ENCODE measurements at places on chromosomes 11 and 22.
A peak's percentile ranks its signal among the peaks of the same experiment; 100 is the strongest.

GRCh38 chr11:44963136-44963535 lies 12.5 kb upstream of the TP53I11 start:
- H3K36me3 ChIP-seq, result no peaks in the 10 kb centered on the region
- DNase-seq, result no peak
- no peak overlapping the region for H3K4me3 ChIP-seq
- no peaks in the 10 kb centered on the region for H3K4me1 ChIP-seq

- H3K4me3 ChIP-seq, result no peak overlapping the region
- DNase-seq, result no peak
- no peaks in the 10 kb centered on the region for H3K27me3 ChIP-seq
- H3K36me3 ChIP-seq, result no peaks in the 10 kb centered on the region
- no peaks in the 10 kb centered on the region for H3K4me1 ChIP-seq
These were observed 22.5 kb upstream of the KRTAP5-7 start for GRCh38 chr11:71504531-71504930.

- no peaks in the 10 kb centered on the region for H3K36me3 ChIP-seq
- H3K27ac ChIP-seq, result no peak overlapping the region
- no peaks in the 10 kb centered on the region for H3K27me3 ChIP-seq
These were observed 457.0 kb downstream of the DLG2 start for GRCh38 chr11:85170184-85170583.

- H3K27ac ChIP-seq, result no peak overlapping the region
- H3K4me1 ChIP-seq, result no peaks in the 10 kb centered on the region
- H3K36me3 ChIP-seq, result no peaks in the 10 kb centered on the region
- no peak for DNase-seq
These were observed 15.0 kb upstream of the OR51M1 start for GRCh38 chr11:5368502-5369043.

DNA sequence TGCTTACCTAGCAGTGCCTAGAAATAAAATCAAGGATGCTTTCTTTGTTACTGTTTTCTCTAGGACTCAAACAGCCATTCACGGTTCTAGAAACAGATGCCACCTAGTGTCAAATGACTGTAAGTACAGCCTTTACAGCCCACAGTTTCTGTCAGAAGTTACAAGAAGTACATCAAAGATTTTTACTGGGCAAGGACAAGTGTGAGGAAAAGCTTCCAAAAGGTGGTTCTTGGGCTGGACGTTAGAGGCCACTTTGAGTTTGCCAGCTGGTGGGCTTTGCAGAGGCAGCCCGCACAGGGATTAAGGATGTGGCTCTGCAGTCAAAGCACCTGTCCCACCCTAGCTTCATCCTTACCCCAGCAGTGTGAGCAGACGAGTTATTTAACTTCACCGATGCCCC lies 6.9 kb downstream of the KMT5B start:
- H3K27me3 ChIP-seq, result no peaks in the 10 kb centered on the region
- H3K27ac ChIP-seq, result peak overlapping the region; percentile 2
- H3K4me3 ChIP-seq, result no peak overlapping the region
- no peak for DNase-seq
- H3K4me1 ChIP-seq, result peaks cover 70% of the 10 kb centered on the region

DNA sequence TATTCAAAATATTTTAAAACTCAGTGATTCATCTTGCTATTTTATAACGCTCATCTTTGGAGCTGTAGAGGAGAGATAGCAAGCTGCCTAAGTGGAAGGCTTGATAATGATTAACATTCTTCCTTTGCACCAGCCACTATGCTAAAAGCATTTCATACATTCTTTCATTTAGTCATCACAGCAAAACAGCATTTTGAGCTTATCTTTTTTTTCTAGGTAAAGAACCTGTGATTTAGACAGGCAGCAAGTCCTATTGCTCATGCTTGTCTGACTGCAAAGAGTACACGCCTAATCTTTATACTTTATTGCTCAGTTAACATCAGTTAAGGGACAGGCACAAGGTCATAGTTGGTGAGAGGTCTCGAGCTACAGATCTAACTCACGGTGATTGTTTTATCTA lies 713.1 kb upstream of the ARHGAP42 start:
- no peaks in the 10 kb centered on the region for H3K27me3 ChIP-seq
- H3K36me3 ChIP-seq, result no peaks in the 10 kb centered on the region
- no peak for DNase-seq
- no peak overlapping the region for H3K4me3 ChIP-seq
- no peak overlapping the region for H3K27ac ChIP-seq

GRCh38 chr11:123558536-123559315 lies 95.7 kb downstream of the SCN3B start:
- no peak for DNase-seq
- H3K4me3 ChIP-seq, result no peak overlapping the region
- H3K36me3 ChIP-seq, result no peaks in the 10 kb centered on the region
- H3K27ac ChIP-seq, result no peak overlapping the region

DNA sequence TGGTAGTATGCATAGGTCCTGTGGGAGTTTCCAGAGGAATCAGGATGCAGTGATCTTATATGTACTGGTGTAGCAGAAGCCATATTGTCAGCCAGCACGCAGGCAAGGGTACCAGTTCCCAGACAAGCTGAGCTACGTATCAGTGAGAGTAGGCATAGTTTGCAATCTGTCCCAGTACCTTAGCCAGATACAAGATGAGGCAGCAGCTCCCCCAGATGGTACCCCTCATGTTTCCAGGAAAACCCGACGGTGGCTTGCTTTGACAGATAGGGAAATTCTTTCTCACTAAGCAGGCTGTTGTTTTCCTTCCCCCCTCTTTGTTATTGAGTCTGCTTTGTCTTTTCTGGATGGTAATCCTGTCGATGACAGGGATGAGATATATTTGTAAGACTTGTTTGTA lies 109.7 kb upstream of the RRM1 start:
- H3K36me3 ChIP-seq, result no peaks in the 10 kb centered on the region
- peak overlapping the region; percentile 42 for H3K27ac ChIP-seq
- peaks cover 69% of the 10 kb centered on the region for H3K4me1 ChIP-seq
- H3K27me3 ChIP-seq, result no peaks in the 10 kb centered on the region
- H3K4me3 ChIP-seq, result no peak overlapping the region

DNA sequence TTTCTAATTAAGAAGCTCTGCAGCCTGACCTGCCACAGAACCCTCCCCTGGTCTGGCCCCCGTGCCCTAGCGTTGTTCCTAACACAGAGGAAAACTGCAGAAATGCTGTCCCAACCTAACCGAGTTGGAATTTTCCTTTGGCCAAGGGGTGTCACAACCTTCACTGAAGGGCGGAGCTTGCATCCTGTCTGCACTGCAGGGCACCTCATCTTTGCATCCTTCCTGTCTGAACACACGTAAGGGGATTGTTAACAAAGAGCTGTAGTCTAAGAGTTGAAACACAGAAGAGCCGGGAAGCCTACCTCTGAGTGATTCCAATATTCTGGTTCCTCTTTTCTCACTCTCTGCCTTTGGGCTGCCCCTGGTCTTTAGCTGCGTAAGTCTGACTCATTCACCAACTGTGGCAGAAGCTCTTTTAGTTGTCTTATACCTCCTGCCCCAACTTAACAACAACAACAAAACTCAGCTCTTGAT lies 1.6 kb downstream of the DIXDC1 start:
- H3K36me3 ChIP-seq, result no peaks in the 10 kb centered on the region
- H3K27ac ChIP-seq, result peak overlapping the region; percentile 73
- no peaks in the 10 kb centered on the region for H3K27me3 ChIP-seq
- peaks cover 70% of the 10 kb centered on the region for H3K4me1 ChIP-seq
- DNase-seq, result no peak

DNA sequence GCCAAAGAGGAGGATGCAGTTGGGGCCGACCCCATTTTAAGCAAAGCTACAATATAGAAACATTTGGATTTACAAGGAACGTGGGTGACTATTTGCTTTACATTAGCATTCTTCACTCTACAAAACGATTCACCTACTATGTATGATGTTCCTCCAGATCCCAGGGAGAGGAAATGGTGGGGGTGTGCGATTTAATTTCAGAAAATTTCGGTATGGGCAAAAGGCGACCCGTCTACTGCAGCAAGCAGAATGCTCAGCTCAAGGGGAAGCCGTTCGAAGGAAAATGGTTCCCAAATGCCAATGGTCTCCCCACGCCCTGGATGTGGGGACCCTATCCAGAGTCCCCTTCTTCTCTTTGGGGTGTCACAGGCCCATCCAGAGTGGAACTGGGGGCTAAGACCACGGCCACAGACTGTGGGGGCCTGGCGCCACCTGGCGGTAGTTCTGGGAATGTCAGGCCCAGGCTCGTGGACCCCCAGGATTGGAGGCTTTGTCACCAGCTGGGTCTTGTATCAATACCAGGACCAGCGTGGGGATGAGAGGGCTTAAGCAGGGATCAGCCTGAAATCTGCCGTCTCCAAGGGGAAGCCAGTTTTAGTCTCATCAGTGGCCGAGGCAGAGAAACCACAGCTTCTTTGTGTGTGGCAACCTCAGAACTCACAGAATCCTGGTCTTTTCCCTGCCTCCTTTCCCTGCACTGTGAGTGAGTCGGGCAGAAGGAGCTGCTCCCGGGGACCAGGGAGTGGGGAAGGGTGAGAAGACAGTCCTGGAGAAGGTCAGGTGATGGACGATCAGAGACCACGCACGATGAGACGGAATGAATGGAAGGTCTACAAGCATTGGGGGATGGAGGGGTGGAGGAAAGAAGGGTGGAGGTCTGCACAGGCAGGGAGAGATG lies 8.4 kb downstream of the LRRC10B start:
- H3K36me3 ChIP-seq, result no peaks in the 10 kb centered on the region
- H3K4me3 ChIP-seq, result peak overlapping the region; percentile 22
- no peaks in the 10 kb centered on the region for H3K4me1 ChIP-seq
- DNase-seq, result no peak
- no peak overlapping the region for H3K27ac ChIP-seq

DNA sequence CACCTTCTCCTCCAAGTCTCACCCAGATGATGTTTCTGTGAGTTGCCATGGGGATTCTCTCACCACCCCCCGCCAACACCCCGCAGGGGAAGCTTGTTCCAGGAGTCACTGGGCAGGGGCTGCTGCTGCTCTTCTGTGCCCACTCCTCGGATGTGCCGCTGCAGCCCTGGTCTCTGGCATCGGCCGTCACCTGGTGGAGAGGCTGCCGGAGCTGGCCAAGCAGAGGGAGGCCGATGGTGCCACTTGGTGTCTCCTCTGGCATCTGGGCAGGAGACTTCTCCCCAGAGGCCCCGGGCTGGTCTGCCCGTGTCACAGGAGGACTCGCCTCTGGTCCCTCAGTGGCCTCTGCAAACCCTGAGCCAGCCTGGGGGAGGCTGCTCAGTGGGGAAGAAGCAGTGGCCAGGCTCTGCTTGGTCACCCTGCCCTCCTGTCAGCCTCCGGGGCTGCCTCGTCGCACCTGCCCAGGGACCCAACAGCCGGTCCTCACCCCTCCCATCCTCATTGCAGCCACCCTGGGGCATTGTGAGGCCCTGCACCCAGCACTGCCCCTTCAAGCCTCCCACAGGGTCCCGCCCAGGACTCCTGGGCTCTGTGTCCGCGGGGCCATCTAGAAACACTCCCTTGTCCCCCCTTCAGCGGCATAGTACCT lies 424 bp upstream of the ADORA2A start:
- H3K27ac ChIP-seq, result peak overlapping the region; percentile 1
- peaks cover 6% of the 10 kb centered on the region for H3K27me3 ChIP-seq
- H3K36me3 ChIP-seq, result no peaks in the 10 kb centered on the region
- no peak for DNase-seq
- H3K4me3 ChIP-seq, result no peak overlapping the region

DNA sequence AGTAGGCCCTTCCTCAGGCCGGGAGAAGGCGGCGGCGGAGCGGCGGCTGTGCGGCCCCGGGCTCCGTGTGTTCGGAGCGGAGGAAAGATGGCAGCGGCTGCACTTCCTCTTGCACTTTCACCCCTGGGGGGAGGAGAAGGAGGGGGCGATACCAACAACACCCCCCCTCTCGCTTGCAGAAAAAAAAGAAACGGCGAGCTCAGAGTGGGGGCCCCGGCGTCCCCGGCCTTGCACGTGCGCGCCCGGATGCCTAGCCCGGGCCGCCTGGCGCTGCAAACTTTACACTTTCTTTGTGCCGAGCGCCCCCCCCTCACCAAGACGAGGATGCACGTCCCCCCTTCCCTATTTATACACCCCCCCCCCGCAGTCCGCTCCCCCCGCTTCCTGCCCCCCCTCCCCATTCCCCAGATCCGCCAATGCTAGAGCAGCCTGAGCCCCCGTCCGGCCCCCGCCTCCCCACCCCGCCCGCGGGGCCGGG lies at the start of gene PATZ1:
TSS of gene PATZ1 (minus strand) at position 92 of the 478 bp plus-strand sequence. CDS start 744 bp downstream, outside the sequence.
- H3K4me3 ChIP-seq, result peak within 1 kb of the TSS; percentile 79
- H3K27ac ChIP-seq, result peak within 1 kb of the TSS; percentile 81
- H3K27me3 ChIP-seq, result no peaks in the 10 kb centered on the region
- peak; percentile 63 for DNase-seq

- H3K27me3 ChIP-seq, result no peaks in the 10 kb centered on the region
- H3K36me3 ChIP-seq, result peaks cover 22% of the 10 kb centered on the region
- H3K4me3 ChIP-seq, result no peak overlapping the region
These were observed 7.0 kb downstream of the GTF2H1 start for GRCh38 chr11:18329196-18329870.

DNA sequence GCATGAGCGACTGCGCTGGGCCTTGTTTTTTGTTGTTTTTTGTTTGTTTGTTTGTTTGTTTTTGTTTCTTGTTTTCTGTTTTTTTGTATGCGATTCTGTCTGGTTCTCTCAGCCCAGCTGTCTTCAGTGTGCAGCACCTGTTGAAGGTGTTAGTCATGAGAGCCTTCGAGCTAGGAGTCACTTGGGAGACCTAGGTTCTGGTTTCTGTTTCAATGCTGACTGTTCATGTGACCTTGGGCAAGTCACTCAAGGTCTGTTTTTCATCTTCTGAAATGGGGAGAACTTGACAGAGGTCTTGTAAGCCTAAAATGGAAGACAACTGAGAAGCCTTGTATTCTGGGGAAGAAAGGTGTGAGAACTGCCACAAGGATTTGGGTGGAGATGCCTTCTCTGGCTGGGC lies 1.8 kb downstream of the DCPS start:
- H3K4me3 ChIP-seq, result no peak overlapping the region
- peak overlapping the region; percentile 6 for H3K27ac ChIP-seq
- DNase-seq, result no peak
- no peaks in the 10 kb centered on the region for H3K27me3 ChIP-seq
- H3K36me3 ChIP-seq, result peaks cover 2% of the 10 kb centered on the region
- peaks cover 42% of the 10 kb centered on the region for H3K4me1 ChIP-seq

- no peak within 1 kb of the TSS for H3K27ac ChIP-seq
- no peaks in the 10 kb centered on the region for H3K36me3 ChIP-seq
- no peak for DNase-seq
- peaks cover 17% of the 10 kb centered on the region for H3K27me3 ChIP-seq
- H3K4me3 ChIP-seq, result peak within 1 kb of the TSS; percentile 84
These were observed at the start of gene ABCG4 for GRCh38 chr11:119149018-119149785. ABCG4 (plus strand) TSS chr11:119149052; CDS start chr11:119149966, 914 bp downstream.

GRCh38 chr11:73210916-73211667 lies 7.0 kb upstream of the P2RY2 start:
- peaks cover 27% of the 10 kb centered on the region for H3K4me1 ChIP-seq
- no peak overlapping the region for H3K4me3 ChIP-seq
- H3K36me3 ChIP-seq, result no peaks in the 10 kb centered on the region
- DNase-seq, result peak; percentile 11
- no peaks in the 10 kb centered on the region for H3K27me3 ChIP-seq
- H3K27ac ChIP-seq, result peak overlapping the region; percentile 97

DNA sequence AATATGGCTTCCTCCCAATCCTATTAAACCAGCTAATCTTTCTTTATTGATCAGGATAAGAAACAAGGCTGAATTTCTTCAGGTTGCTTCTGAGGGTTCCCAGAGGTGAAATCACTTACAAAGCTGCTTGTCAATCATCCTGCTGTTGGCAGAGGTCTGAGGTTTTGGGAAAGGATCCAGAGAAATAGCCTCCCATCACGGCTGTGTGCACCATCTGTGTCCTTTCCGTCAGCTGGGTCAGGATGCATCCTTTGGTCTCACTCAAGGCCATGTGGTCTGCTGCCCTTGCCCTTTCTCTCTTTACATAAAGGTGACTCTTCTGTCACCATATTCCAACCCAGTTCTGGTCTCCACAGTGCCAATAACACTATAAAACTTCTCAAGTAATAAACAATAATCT lies 113.4 kb upstream of the TEAD1 start:
- no peaks in the 10 kb centered on the region for H3K27me3 ChIP-seq
- H3K36me3 ChIP-seq, result no peaks in the 10 kb centered on the region
- H3K27ac ChIP-seq, result no peak overlapping the region

GRCh38 chr11:121414141-121414913 lies 37.8 kb upstream of the SORL1 start:
- H3K4me1 ChIP-seq, result peaks cover 4% of the 10 kb centered on the region
- no peak for DNase-seq
- no peak overlapping the region for H3K27ac ChIP-seq
- H3K4me3 ChIP-seq, result no peak overlapping the region

Measured in gastrocnemius medialis (tissue), 4 donors.